Foreskin keratinocyte (primary cell): ENCODE measurements at places on chromosomes 12 and 14. TPM values are rescaled to one million over a fixed set of nuclear protein-coding genes. Genes with fewer than 3 reads are reported as not detected.

- peak; percentile 8 for DNase-seq
Observed at GRCh38 chr12:24045816-24046257, 96.4 kb upstream of the SOX5 start.

DNA sequence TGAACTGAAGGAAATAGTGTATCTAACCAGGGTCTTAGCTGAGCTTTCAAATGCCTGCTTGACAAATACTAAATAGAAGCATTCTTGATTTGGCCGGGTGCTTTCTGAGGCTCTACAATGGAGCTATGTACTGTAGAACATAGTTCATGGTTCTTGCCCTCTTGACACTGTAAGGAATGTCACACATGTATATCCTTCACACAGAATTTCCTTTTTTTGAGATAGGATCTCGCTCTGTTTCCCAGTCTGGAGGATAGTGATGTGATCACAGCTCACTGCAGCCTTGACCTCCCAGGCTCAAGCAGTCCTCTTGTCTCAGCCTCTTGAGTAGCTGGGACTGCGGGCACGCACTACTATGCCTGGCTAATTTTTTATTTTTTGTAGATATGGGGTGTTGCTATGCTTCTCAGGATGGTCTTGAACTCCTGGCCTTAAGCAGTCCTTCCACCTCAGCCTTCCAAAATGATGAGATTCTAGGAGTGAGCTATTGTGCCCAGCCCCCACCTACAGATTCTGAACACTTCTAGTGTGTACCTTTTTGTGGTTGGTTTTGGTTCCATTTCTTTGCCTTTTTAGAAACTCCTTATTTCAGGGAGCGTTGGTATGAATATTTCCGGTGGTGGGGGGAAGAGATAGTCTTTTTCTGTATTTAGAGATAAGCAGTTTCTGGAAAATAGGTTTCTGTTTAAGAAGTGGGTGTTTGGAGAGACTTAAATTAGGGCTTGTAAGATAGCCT is 4.2 kb downstream of the MLXIP start:
- DNase-seq = no peak

The KRT82 gene
- polyA plus RNA-seq = not detected in 2 replicates

- DNase-seq = peak; percentile 91
Observed at GRCh38 chr14:75176142-75176820, at the start of gene TMED10. Gene TMED10, minus strand, starts transcription at chr14:75176612. Its CDS starts 33 bp downstream, at chr14:75176579.

The DHRS7 gene
- 78.1 and 85.9 TPM in 2 replicates for polyA plus RNA-seq

GRCh38 chr14:97264516-97265230 is 467.5 kb downstream of the VRK1 start:
- no peak for DNase-seq

DNA sequence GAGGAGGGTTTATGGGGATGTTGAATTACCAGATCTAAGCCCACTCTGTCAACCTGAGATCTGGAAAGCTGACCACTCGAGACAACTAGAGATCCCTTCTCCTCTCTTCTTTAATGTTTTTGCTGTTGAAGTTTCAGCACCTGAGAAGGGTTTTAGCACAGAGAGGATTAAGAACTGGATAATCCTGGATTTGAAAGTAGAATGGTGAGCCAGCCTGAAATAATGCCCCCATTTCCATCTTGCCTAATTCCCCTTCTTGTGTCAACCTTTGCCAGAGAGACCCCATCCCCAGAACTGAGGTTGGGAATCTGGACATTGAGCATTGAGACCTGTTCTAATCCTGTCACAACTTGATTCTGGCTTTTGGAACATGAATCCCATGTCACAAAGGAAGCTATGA is 87.8 kb upstream of the RFLNA start:
- DNase-seq = no peak

DNA sequence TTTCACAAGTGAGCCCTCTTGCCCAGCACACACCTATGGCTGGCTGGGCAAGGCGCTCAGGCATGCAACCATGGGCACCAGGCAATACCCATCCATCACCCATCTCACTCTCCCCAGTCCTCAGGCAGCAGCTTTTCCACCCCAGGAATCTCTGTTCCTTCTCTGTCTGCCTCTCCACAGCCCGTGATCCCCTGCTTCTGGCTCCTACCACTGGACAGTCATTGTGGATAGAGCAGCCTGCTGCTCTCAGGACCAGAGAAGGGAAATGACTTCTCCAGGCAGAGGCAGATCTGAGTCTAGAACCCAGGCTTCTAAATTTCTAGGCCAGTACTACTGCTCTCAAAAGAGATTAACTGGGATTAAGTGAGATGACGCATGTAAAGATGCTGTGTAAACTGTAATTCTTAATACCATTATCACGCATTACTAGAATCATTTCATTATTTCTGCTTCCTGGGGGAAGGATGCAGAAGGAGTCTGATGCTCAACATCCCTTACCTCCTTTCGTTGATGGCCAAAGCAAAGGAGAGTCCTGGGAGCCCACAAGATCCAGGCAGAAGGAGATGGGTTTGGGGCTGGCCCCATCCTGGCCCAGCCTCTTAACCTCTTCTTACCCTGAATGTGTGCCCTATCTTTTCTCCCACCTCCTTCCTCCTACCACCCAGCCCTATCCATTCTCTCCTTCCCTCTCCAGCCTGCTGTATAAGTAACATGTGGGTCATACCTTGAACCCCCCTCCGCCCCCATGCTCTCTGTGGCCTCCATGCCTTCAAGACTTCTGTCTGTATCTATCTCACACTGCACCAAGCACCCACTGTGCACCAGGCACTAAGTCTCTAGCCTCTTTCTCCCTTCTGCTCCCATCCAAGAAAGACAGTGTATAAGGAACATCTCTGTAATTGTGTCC is 4.8 kb upstream of the AQP5 start:
- DNase-seq = no peak

The DDX54 gene
- polyA plus RNA-seq = 95.1 and 95.8 TPM in 2 replicates

DNA sequence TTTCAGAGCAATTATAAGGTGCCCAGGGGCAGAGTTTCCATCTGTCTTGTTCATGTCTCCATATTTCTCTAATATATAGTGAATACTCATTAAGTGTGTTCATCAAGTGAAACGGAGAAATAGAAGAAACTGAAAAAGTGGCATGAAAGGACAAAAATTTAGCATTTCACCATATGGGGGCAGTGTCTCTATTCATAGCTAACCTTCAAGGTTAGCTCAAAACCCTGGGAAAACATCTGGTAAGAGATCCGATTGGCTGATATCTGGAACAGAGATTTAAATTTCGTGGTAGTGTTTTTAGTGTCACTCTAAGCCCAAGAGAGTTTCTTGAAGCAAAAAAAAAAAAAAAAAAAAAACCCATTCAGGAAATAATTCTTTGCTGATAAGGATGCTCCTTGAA is 367.5 kb downstream of the DAD1 start:
- DNase-seq = no peak

DNA sequence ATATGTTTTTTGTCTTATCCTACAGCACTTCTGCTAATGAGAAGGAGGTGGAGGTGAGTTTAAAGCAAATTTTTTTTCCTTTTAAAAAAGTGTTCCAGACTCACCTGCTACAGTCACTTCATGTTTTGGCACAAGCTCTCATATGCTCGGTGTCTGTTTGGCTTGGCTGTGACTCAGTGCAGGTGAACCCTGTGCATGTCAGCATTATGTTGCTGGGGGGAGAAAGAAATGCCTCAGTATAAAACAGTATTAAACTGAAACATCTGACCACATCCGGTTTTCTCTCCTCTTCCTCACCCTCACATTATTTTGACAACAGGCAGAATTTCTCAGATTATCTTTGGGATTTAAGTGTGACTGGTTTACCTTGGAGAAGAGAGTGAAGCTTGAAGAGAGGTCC is 105.2 kb downstream of the DNAI7 start:
- DNase-seq = peak; percentile 71

- no peak for DNase-seq
Observed at GRCh38 chr12:123099560-123100192, 51.2 kb downstream of the PITPNM2 start.

The CIROP gene
- polyA plus RNA-seq = not detected in 2 replicates

The ASB2 gene
- 0.03 TPM in 1 of 2 replicates, not detected in the other for polyA plus RNA-seq

- DNase-seq = no peak
Observed at GRCh38 chr12:116808113-116809105, 70.3 kb downstream of the RNFT2 start.

DNA sequence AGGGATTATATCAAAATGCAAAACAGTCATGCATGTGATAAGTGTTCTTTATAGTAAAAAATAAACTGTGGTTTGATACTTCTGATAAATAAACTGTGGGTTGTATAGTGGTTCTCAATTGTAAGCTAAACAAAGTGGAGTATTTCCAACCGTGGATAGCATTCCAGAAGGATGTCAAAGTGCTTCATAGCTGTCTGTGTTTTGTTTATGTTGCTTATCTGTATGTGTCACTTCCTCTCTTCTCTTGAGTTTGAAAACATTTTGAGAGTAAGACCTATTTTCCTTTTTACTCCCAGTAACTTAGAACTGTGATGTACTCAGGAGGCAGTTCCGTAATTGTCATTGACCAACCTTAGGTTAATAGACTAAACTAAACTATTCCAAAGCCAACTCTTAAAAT is 415.8 kb downstream of the TMTC2 start:
- DNase-seq = peak; percentile 3

DNA sequence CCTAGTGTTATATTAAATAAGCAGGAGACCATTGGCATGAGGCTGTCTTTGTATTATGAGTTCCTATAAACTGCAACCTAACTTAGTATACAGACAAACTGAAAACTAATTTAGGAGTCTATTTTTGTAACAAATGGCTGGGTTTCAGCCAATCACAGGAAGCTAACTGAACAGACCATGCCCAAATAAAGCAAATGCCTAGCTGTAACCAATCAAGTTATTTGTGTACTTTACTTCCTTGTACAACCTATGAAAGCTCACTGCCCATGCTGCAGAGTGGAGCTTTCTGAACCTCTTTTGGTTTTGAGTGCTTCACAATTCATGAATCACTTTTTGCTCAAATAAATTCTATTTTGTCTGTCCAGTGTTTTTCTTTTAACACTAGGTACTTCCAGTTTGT is 41.6 kb downstream of the GUCY2C start:
- DNase-seq = no peak

- DNase-seq = no peak
Observed at GRCh38 chr12:126481688-126482087, 1416.5 kb downstream of the AACS start.

DNA sequence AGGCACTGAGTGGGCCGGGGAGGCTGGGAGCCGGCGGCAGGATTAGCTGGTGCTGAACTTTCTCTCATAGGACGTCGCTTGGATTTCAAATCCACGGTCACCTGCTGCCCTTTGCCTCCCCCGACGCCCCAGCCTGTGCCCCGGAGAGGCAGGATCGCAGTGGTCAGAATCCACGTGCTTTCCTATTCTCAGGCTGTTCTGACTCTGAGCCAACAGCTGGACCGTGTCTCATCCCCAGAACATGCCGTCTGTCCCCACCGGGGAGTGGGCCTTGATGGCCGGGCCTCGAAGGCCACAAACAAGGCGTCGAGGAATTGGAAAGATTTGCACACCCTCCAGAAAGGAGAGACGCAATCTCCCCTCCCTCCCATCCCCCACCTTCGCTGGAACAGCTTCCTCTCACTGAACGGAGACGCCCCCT is 18.5 kb upstream of the MLXIP start:
- DNase-seq = no peak

- no peak for DNase-seq
Observed at GRCh38 chr12:95908573-95908972, 33.8 kb downstream of the CCDC38 start.

- DNase-seq = peak; percentile 83
Observed at GRCh38 chr14:23306412-23307145, at the start of gene BCL2L2. Gene BCL2L2, plus strand, starts transcription at chr14:23306833. Its CDS starts 935 bp downstream, at chr14:23307768.

GRCh38 chr14:68526512-68527091 is 266.3 kb downstream of the ZFP36L1 start:
- no peak for DNase-seq

The SYCP3 gene
- polyA plus RNA-seq = 0.07 TPM in 1 of 2 replicates, not detected in the other

The ITPK1 gene
- 55.4 and 75.3 TPM in 2 replicates for polyA plus RNA-seq

The TRPV4 gene
- polyA plus RNA-seq = 0.71 and 1.2 TPM in 2 replicates

DNA sequence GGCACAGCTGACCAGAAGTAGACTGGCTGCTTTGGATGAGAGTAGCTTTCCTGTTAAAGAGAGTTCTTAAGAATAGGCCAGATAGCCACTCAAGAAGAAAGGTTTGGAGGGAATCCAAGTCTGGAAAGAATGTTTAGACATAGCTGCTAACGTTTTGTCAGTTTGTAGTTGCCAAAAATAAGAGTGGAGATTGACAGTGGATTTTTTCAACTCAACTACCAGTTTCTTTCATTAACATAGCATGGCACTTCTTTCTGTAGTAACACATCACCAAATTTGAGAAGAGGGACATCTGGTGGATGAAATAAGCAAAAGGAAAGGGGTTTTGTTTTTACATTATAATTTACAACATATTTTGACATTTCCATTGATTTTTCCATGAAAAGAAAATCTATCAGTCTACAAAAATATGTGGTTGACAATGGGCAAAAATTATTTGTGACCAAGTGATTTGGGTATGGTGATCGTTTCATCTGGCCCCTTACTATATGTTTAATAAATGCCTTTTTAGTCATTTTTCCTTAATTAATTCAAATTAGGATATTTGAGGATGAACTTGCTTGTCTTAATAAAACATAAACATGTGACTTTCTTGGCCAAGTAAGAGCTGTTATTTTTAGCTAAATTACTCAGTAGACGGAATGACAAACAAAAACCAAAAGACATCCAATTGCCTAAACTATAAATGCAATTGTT is 71.1 kb downstream of the PTPRR start:
- no peak for DNase-seq

The NIN gene
- 4.2 and 5.9 TPM in 2 replicates for polyA plus RNA-seq

The CLEC9A gene
- not detected in 2 replicates for polyA plus RNA-seq

The GPR65 gene
- polyA plus RNA-seq = not detected in 2 replicates

The LETMD1 gene
- polyA plus RNA-seq = 18.0 and 18.5 TPM in 2 replicates

The AQP2 gene
- polyA plus RNA-seq = not detected in 2 replicates

The RASSF9 gene
- 0.51 and 0.74 TPM in 2 replicates for polyA plus RNA-seq

The NDUFA12 gene
- 239 and 240 TPM in 2 replicates for polyA plus RNA-seq

The KRT78 gene
- 0.10 and 0.17 TPM in 2 replicates for polyA plus RNA-seq

DNA sequence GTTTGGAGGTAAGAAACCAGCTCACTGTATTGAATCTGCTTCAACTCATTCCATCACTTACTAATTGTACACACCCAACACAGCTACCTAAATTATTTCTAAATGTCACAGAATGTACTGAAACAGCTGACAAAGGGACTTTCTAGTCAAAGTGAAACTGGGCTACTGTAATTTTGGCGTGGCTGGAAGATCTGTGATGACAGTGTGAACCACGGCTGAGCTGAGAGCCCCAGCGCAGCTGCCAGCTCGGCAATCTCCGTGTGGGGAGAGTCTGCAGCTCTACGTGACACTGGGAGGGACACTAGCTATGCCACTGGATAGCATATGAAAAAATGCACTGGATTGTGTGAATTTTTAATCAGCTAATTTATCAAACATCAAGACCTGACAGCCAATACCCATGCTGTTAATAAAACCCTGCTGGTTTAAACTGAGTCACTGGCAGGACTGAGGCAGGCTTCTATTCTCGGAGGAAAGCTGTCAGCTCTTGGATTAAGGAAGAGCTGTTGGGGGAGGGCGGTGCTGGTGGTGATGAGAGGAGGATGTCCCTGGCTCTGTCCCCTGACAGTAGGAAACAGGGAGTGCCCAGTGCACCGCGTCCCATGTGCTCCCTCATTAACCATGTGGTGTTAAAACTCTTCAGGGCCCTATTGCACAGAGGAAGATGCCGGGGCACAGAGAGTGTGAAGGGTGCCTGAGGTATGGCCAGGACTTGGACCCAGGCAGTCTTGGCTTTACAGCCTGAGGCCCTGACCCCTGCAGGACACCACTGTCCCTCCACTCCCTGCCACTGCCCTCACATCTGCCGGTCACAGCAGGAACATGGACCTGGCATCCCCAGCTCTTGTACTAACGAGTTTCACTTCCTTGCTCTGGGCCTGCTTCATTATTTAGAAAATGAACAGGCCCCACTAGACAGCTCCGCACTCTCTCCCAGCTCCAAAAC is 13.3 kb downstream of the SLC15A4 start:
- DNase-seq = no peak
